Activated T-cell treated with anti-CD3 and anti-CD28 coated beads for 48 hours (primary cell): ENCODE measurements at places on chromosomes 5 and 9.

GRCh38 chr5:121430538-121430937 lies 421.1 kb upstream of the FTMT start:
- no peak for DNase-seq

DNA sequence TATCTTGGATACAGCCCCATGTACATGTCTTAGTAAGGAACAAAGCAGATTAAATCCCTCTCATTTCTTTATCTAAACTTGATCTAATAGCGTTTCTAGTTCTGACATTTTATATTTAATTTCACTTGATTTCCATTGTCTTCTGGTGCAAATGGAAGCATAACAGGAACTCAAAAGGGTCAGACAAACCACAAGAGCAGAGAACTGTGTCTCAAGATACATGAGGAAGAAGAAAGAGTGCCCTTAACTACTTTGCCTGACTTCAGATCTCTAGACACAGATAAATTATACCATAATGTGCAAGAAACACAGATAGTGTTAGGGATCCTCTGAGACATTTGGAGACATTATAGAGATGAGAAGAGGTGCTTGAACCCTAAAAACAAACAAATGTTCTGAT lies 20.7 kb upstream of the STX17 start:
- no peak for DNase-seq

- DNase-seq: no peak
Observed at GRCh38 chr5:16192311-16192710, 12.7 kb upstream of the MARCHF11 start.

DNA sequence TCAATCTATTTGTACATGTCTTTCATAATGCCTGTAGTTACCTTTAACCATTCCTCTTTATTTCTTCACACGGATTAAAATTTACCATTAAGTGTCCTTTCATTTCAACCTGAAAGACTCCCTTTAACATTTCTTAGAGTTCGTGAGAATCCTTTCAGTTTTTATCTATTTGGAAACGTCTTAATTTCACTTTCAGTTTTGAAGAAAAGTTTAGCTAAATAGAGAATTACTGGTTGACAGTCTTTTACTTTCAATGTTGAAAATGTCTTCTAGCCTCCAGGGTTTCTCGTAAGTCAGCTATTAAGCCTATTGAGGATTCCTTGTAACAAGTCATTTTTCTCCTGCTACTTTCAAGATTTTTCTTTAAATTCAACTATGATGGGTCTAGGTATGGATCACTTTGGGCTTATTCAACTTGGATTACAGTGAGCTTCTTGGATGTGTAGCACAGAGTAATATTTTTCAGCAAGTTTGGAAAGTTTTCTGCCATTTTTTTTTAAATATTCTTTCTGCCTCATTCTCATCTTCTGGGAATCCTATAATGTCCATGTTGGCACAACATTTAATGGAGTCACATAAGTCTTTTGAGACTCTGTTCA lies 48.5 kb downstream of the RFX3 start:
- no peak for DNase-seq

- DNase-seq: no peak
Observed at GRCh38 chr5:1880377-1881025, 2.2 kb downstream of the IRX4 start.

- no peak for DNase-seq
Observed at GRCh38 chr9:32394381-32395049, 10.1 kb downstream of the ACO1 start.

- DNase-seq: peak; percentile 47
Observed at GRCh38 chr5:38193015-38193581, 65.3 kb upstream of the EGFLAM start.

DNA sequence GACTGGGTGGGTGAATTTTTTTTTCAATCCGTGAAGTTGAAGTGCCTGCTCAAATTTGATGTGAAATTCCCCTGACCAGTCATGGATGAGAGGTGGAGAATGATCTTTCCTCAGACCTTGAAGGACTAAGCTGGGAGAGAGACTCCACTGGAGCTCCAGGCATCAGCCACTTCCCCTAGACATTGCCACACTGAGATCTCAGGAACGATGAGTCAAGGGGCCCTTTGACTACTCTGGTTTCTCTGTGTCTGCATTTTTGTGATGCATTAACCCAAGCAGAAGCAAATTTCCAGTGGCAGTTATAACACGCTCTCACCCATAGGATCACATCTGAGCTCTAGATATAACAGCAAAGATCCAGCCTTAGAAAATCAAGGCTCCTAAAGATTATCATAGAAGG lies 171.2 kb upstream of the KIF2A start:
- DNase-seq: no peak

DNA sequence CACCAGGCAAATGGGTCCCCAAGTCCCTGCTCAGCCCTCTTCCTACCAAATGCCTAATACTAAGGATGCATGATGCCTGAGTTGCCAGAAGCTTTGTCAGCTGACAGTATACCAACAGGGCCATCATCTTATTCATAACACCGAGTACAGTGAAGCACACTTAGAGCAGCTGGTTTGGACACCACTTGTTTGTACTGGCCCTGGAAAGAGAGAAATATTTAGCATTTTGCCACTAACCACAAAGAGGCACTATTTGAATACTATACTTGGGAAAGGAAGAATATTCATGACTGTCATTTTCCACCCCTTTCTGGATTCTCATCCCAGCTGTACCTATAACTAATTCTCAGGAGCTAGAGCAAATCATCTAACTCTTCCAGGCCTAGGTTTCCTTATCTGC lies 364.4 kb upstream of the KIF2A start:
- DNase-seq: no peak

DNA sequence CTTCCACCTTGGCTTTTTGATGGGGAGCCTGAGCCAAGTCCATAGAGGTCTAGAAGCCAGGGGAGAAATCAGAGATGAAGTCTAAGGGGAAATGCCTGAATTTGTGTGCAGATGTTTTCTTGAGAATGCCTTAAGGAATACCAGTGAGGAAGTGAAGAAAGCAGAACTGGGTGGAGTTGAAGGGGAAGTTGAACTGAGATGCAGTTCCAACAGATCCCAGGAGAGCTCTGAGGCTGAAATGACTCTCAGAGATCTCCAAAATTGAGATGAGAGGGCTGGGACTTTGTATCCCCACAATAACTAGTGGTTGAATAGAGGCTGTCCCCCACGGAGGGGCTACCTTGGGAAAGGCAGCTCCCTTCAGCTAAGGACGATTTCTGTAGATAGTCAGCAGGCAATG lies 197.1 kb downstream of the ZNF462 start:
- no peak for DNase-seq

DNA sequence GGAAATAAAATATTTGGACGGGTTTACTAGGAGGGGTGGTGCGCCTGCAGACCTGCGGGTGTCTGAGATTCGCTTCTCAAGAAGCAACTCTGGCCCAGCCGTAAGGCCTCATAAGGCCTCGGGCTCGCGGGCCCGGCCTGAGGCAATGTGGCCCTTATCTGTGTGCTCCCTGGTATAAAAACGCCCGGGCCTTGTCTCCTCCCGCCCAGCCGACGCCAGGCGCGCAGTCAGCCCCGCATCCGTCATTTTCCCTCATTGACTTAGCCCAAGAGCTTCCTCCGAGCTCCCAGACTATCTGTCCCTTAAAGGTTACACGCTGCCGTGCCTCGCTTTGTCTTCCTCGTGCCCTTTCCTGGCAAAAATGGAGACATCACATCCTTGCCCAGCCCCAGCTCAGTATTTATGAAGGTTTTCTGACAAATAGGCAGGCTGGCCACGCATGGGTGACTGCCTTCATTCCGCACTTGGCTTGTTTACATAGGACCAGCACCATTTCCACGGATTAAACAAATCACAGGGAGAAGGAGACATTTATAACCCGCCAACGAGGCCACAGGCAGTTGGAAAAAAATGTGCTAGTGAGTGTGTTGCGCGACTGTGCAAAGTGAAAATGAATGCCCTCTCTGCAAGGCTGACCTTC lies 74.5 kb upstream of the TBCA start:
- no peak for DNase-seq

DNA sequence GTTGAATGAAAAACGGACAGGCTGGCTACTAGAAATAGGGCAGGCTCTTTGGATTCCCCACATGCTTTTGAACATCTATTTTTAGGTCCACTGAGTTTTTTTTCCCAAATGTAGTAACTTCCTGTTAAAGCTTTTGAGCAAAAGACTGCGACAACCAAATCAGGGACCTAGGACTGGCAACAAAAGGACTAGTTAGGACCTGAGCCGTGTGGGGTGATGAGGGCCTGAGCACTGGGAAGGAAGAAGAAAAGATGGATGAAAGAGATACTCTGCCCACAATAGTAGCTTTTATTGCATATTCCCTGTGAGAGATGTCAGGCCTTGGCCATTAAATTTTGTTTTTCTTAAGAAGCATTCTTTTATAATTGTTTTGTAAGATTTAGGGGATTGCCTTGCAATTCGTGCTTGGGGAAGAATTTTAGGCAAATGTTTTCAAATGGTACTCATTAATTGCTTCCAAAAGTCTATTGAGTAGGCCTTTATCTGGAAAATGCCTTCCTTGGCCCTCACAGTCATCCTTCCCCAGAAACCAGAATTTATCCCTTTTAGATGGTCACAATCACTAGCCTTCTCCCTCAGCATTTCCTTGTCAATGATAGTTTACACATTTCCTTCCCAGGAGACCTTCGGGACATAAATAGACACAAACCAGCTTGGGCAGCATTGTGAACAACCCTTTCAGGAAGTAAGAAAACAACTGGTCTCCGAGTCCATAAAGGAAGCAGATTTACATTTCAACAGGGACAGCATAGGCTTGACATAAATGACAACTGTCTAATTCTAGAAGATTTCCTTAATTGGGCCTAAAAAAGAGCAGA lies 166.5 kb downstream of the RMI1 start:
- no peak for DNase-seq

DNA sequence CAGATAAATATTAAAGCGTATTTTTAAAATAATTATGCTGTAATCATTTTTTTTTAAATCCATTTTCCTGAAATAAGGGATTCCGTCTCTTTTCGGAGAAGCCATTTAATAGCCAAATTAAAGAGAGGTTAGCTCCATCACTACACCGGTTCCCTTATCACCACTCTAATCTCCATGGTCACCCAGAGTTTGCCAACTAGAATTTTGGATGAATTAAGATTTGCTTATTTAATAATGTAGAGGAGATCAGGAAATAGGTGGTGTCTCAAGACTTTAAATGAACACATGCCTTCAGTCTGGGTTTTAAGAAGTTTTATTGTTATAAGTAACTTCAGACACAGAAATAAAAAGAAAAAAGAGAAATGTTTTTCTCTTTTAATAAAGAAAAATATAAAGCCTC lies 151.7 kb downstream of the TTC39B start:
- DNase-seq: no peak
